ENCODE measurements at places on chromosomes 5 and 9.

DNA sequence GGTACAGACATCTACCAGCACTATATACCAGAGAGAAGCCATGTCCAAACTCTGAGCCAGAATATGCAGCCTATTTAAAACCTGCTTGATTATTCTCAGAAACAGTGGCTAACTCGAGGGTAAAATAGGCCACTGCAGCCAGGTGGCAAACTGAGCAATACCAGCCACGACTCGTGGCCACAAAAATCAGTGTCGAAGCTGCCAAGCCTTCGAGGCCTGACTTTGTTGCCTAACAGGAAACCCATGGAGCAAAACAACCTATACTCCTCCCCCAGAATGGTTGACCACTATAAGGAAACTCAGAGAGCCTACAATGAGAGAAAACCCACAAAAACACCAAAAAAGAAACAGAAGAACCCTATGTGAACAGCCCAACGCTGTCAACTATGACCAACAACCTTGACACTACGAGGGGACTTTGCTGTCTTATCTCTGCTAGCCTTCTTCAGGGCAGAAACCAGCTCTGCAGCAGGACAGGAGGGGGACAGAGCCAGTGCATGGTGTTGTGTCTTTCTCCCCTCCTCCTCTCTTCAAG lies 133.8 kb downstream of the TMEM174 start:
- DNase-seq, result no peak

GRCh38 chr5:5716665-5717064 lies 294.2 kb downstream of the ICE1 start:
- no peak for DNase-seq

DNA sequence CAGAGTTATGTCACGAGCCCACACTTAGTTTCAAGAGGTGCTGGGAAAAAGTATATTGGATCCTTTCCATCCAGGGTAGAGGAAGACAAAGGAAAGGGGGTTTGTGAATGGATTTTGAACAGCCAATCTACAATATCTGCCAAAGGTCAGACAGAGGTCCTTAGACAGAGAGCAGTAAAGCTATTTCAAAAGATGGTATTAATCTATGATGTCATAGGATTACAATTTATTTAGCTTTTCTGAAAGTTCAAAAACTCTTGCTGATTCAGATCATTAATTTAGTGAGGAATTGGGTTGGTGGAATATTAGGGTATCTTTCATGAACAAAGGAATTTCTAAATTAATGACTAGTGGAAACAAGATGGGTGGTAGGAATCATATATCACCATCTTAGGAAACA lies 126.9 kb downstream of the NTRK2 start:
- no peak for DNase-seq

GRCh38 chr9:91833096-91833877 lies 116.7 kb downstream of the ROR2 start:
- DNase-seq, result no peak

DNA sequence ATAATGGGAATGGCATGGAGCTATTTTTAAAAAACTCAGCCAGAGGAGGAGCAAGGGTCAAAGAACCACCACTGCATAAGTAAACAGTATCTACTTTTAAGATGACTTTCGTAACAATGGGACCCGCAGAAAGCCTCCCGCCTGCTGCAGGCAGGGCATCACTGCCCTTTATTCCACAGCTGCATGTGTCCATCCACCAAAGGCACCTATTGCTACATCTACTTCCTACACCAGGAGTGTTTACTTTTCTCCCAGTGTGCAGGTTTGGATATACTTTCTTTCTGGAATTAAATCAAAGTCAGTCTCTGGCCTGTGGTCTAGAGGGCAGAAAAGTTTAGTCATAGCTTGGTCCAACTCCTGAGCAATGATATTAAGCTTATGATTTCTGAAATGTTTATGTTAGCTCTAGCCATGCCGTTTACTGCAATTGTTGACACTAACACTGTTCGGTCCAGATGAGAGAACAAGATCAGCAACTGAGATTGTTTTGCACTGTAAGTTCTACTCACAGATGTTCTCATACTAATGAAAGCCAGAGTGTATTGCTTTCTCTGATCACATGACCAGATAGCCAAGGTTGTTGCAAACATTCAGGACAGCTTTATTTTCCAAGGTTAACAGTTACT lies 391.5 kb downstream of the FGF10 start:
- DNase-seq, result peak; percentile 12

DNA sequence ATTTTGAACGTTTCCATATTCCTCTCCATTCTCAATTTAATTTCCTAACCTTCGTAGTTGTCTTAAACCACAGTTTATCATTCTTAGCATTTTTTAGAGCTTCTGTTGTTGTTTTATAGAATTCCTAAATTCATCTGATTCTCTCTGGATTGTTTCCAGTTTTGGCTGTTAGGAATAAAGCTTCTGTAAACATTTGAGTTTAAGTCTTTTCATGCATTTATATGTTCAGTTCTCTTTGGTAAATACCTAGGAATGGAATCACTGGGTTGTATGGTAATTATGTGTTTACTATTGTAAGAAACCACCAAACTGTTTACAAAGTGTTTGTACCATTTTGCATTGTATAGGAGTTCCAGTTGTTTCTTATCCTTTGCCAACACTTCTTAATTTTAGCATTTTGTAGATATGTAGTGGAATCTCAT lies 29.7 kb downstream of the GPR21 start:
- DNase-seq, result peak; percentile 38

- DNase-seq, result no peak
These were observed 3.3 kb upstream of the MSMP start for GRCh38 chr9:35757226-35757891.

- no peak for DNase-seq
These were observed 128.9 kb upstream of the ERCC6L2 start for GRCh38 chr9:95746408-95747180.

GRCh38 chr9:14018081-14018480 lies 295.9 kb downstream of the NFIB start:
- peak; percentile 78 for DNase-seq

GRCh38 chr5:114449860-114450421 lies 88.1 kb downstream of the KCNN2 start:
- peak; percentile 52 for DNase-seq

GRCh38 chr5:86439593-86440110 lies 178.1 kb upstream of the COX7C start:
- DNase-seq, result no peak

DNA sequence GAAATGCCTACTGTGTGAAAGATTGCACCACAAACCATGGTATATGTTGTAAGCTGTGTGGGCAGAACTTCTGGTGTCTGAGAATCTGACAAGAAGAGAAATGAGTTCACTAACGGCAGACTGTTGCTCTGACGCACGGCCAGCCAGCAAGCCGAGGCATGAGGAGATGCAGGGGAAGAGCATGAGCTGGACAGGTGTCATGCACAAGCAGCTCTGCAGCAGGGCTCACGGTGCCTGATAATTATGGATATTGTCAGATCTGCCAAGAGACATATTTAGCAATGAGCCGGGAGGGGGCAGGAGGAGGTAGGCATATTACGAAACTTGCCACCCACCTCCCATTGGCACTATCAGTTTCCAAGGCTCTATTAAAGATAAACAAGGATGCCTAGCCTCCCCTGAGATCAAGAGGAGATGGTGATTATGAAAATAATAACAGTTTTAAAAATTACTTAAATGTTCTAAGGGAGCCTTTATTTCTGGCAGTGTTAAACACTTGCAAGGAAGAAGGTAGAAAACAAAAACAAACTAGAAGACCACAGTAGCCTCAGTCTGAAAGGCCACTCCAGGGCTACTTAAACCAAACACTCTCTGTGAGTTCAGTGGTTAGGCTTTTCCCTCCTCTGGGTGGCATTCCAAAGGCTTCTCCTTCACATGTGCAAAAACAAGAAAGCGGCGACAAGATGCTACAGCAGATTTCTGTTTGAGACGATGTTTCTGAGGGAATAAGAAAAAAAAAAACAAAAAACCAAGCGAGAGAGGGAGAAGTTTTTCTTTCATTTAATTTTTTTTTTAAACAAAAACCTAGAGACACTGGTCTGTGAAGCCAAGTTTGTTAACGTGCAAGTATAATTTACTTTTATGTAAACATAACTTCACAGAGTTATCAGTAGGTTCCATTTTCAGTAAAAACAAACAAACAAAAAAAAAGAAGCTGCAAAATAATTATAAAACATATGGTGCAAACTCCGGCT lies 339.5 kb downstream of the BNC2 start:
- DNase-seq, result no peak

DNA sequence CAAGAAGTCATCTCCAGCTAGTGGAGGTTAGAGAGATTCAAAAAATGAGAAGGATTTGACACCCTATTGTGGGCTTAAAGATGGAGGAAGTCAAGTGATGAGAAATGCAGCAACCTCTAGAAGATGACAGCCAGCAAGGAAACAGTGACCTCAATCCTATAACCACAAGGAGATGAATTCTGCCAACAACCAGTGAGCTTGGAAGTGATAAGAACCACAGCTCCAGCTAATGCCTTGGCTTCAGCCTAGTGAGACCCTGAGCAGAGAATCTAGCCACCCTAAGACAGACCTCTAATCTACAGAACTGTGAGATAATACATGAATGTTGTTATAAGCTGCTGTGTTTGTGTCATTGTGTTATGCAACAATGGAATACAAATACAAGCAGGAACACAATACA lies 262.4 kb downstream of the GRIA1 start:
- no peak for DNase-seq

GRCh38 chr5:96050273-96050880 lies 88.7 kb upstream of the ELL2 start:
- no peak for DNase-seq

DNA sequence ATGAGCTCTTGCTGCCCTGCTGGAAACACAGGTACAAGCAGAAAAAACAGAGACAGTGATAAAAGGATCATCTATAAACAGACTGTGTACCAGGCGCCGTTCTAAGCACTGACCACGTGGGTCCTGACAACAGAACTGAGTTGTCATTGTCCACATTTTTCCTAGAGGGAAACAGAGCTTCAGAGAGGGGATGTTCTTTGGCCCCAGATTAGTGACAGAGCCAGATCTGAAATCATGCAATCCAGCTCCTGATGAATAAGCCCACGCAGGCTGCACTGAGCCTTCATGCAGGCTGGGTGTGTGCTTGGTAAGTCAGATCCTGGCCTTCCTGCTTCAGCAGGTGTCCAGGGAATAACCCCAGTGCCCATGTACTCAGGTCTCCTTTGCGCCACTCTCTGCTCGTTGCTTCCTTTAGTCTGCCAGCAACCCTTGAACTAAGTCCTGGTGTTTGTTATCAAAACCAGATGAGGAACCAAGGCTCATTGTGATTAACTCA lies 22.8 kb upstream of the TCF7 start:
- no peak for DNase-seq

DNA sequence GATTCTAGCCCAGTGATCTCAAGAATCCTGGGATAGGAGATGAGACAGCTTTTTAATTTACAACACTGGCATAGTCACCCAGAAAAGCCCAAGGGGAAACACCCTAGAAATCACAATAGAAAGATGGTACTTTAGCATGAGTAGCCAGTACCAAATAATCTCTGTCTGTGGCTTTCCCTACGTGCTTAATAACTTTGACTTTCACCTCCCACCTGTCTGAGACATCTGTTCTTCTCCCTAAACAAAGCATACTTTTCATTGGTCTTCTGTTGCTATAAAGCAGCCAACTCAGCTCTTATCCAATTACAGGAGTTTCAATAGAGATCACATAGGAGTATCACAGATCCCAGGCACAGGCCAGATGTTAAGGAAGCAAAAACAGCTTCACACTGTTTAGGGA lies 10.4 kb downstream of the MARCHF3 start:
- DNase-seq, result no peak

DNA sequence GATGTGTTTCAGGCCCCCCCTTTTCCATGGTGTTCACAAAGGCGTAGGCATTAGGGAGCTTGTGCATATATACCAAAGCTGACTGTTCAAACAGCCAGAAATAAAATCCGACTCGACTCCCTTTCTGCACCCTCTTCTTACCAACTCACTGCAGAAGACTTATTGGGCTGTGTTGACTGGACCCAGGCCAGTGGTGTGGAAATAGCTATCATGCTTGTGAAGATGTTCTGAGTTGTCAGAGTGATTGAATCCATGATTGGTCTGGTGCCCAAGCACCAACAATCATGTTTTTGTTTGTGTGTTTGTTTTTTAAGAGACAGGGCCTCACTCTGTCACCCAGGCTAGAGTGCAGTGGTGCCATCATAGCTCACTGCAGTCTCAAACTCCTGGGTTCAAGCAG lies 21.6 kb downstream of the TJP2 start:
- DNase-seq, result no peak

GRCh38 chr5:100157066-100157465 lies 378.1 kb upstream of the FAM174A start:
- DNase-seq, result no peak

GRCh38 chr9:88645879-88646199 lies 110.9 kb downstream of the NXNL2 start:
- no peak for DNase-seq

DNA sequence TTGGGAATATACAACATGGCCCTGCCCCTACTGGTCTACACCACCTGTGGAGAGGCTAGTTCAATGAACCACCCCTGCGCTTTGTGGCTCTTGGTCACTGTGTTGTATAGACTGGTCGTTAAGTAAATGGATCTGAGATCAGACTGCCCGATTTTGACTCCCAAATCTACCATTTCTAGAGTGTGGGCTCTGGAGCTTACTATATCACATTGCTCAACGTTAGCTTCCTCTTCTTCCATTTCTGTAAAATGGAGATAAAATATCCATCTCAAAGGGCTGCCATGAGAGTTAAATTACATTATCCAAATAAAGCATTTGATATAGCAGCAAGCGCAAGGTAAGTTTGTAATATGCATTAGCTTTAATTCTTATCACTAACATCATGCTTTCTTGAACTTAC lies 52.7 kb upstream of the IFNK start:
- DNase-seq, result no peak

DNA sequence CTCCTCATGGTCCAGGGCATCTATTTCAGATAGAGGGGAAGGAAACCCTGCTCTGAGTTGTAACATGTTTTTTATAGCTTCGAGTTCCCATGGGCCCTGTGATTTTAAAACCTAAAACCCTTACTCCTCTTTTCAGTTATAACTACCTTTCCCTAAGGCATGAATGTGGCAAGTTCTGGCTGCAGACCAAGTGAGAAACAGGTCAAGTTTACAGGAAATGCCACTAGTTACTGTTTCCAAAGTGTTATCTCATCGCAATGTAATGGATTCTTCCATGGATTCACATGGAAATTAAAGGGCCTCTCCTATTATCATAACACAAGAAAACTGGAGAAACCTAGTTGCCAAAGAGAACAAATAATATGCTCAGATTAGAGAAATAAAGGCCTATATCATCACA lies 574.5 kb upstream of the GRAMD2B start:
- DNase-seq, result no peak

DNA sequence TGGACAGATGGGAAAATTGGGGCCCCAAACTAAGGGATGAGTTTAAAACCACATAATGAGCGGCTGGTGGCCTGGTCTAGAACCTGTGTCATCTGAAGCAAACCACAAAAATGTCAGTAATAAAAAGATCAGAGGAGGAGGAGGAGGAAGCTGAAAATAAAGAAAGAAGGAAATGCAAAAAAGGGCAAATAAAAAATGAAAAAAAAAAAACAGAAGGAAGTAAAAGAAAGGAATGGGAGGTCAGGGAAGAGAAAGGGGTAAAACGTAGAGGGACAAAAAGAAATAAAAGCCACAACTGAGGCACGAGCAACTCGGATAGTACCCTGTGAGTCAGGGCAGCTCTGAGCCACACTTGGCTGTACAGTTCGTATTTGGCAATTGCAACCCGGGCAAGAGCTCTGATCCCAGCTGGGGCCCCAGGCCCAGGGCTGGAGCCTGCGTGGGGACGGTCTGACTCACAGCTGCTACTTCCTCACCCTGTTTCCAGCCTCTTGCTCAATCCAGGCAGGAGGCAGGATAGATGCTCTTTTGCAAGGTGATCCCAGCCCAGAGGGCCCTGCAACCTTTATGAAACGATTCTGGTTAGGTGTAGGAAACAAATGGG lies 137.9 kb upstream of the TRIM32 start:
- peak; percentile 93 for DNase-seq

- DNase-seq, result no peak
These were observed 279.2 kb downstream of the DMAC1 start for GRCh38 chr9:7520396-7520795.

Measured in astrocyte of the spinal cord (primary cell).